Effector CD8-positive, alpha-beta T cell (primary cell): ENCODE measurements at places on chromosomes 11 and 22.

GRCh38 chr11:85114786-85115185 lies 512.4 kb downstream of the DLG2 start:
- no peak for DNase-seq

- no peak for DNase-seq
These were observed 175.7 kb upstream of the API5 start for GRCh38 chr11:43135966-43136534.

DNA sequence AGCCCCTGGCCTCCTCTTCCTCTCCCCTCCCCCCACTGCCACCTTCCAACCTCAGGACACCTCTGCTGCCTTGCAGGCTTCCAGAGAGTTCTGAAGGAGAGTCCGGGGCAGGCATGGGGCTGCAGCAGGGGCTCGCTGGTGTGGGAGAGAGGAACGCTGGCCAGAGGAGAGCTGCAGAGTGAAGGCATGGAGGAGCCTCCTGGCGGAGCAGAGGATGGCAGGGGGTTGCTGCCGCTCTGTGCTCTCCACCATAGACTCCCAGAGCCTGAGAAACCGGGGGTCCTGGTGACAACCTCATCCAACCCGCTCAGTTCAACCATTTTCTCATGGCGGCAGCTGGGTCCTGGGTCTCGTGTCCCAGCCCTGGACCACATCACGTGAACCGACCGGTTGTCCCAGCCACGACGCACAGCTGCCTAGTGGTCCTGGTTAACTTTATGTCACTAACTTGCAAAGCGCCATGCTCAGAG lies 17.5 kb downstream of the MRGPRG start:
- no peak for DNase-seq

- DNase-seq: no peak
These were observed 39.9 kb downstream of the SGSM3 start for GRCh38 chr22:40410272-40410671.

DNA sequence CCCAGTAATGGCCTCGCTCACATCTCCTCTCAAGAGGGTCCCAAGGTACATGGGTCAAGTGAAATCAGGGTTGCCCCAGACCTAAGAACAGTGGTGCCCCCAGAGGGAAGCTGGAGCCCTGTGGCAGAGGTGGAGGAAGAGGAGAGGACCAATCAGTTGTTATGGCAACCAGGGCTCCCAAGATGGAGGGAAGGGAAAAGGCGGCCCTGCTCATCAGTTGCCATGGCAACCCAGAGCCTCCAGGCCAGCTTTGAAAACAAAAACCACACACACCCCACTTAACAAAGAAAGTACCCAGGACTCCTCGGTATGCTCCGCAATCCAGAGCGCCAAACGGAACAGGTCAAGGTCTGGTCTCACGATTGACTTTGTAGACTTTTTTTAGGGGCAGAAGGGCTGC lies 53.5 kb upstream of the SLC35C1 start:
- DNase-seq: no peak

- no peak for DNase-seq
These were observed 206.3 kb downstream of the DDX10 start for GRCh38 chr11:108871152-108871551.

DNA sequence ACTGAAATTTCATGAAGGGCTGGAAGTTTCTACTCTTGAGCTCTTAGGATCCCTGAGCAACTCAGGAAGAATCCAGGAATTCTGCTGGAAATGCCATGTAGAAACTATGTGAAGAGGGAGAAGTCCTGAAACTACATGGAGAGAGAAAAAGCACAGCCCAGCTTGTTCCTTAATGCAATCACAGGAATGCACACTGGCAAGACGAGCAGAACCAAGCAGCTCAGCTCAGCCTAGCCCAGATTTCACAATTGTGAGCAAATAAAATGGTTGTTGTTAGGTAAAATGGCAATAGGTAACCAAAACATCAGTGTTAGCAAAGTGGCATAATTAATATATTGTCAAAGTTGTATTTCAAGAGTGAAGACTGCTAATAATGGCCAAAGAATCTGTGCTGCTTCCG lies 28.1 kb downstream of the ZNF214 start:
- DNase-seq: no peak

DNA sequence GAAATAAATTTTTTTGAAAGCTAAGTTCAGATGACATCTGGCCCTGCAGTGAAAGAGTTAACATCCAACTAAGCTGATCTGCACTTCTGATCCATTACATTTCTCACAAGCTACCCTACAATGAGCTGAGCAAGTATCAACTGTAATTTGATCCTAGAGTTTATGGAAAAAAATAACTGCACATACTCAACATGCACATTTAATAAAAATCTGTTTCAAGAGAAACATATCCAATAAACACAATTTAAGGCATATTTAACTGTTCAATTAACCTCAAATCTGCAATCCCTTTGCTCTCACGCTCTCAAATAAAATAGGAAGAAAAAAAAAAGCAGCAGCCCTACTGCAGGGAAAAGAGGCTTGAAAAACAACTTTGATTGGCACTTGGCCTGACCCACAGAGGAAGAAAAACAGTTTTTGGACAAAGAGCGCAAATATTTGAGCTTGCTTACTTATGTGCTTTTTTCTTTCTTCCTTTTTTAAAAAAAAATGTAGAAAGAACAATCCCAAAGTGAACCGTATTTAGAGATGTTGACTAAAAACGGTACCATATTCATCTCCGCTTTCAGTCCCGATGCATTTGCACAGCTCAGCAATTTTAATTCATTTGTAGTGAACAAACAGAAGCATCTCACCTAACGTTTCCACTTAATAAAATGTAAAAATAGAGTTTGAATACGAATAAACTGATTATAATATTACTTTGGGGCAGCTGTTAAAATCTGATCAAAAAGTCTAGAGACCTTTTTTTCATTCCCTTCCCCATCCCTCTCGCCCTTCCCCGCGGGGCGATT lies 1.6 kb downstream of the SESN3 start:
- no peak for DNase-seq

DNA sequence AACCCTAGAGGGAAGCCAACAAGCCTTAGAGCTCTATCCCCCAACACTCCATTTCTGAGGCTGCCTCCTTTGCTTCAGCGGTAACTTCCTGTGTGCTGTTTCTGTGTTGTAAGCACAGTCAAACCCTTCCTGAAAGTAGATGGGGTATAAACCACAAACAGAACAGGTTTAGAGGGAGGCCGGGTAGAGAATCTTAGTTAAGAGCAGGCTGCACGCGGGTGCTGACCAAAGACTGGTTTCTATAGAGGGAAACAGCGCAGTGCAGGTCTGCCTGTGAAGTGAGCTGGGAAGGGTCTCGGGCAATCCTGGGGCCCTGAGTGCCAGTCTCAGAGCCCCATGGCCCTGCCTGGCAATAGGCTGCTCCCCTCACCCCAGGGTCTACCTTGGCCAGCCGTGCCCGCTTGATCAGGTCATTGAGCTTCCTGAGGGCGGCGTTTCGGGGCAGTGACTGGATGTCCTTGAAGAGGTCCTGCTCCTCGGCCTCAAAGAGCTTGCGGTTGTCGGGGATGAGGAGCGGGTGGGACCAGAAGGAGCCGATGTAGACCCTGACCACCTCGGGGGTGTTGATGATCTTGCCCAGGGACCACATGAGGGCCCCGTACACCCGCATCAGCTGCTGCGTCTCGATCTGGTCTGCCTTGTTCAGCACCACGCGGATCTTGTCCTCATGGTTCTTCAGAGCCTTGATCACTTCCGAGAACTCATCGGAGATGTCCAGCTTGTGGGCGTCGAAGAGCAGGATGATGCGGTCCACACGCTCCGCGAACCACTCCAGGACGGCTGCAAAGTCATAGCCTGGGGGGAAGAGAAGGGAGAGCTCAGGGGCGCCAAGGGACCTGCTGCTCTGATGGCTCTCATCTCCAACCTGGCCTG lies 15.3 kb upstream of the CDC42BPG start:
- DNase-seq: no peak

DNA sequence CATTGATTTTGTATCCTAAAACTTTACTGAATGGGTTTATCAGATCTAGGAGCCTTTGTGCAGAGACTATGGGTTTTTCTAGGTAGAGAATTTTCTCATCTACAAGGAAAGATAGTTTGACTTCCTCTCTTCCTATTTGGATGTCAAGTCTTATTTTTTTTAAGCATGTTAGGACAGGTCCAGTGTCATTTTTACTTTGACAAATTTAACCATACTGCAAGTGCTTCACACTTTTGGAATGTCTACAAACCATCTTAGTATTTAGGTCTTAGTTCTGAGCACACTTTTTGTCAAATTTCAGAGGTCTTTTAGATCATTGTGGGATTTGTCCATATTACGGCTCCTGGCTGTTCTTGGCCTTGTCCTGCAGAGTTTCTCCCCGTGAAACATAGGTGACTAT lies 715.2 kb upstream of the RAG2 start:
- no peak for DNase-seq

DNA sequence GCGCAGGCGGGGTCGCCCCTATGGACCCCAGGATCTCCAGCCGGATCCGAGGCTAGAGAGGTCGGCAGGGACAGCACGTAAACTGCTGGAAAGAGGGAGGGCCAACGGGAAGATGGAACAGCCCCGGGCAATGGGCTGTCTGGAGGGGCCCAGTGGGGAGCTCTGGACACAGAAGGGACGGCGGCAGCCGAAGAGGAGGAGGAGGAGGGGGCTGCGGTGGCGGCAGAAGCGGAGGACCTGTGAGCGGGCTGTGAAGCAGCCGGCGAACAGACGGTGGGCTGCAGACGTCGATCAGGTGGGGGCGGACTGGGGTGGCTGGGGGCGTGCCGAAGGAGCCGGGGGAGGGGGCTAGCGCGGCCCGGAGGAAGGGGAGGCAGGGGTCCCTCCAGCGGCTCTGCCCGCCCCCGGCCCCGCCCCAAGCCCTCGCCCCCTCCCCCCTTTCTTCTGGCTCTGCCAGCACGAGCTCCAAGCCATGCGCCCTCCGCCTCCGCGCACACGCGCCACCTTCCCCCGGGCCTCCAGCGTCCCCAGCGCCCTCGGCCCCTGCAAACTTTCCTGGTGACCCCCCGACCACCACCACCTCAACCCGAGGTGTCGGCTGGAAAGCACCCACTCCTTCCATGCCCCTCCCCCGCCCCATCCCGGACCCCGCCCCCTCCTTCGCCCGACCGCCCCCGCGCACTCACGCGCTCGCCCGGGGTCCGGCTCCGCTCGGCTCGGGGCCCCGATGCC lies 432 bp downstream of the TNKS1BP1 start:
- no peak for DNase-seq

GRCh38 chr11:45671246-45672171 lies 6.1 kb upstream of the CHST1 start:
- no peak for DNase-seq

DNA sequence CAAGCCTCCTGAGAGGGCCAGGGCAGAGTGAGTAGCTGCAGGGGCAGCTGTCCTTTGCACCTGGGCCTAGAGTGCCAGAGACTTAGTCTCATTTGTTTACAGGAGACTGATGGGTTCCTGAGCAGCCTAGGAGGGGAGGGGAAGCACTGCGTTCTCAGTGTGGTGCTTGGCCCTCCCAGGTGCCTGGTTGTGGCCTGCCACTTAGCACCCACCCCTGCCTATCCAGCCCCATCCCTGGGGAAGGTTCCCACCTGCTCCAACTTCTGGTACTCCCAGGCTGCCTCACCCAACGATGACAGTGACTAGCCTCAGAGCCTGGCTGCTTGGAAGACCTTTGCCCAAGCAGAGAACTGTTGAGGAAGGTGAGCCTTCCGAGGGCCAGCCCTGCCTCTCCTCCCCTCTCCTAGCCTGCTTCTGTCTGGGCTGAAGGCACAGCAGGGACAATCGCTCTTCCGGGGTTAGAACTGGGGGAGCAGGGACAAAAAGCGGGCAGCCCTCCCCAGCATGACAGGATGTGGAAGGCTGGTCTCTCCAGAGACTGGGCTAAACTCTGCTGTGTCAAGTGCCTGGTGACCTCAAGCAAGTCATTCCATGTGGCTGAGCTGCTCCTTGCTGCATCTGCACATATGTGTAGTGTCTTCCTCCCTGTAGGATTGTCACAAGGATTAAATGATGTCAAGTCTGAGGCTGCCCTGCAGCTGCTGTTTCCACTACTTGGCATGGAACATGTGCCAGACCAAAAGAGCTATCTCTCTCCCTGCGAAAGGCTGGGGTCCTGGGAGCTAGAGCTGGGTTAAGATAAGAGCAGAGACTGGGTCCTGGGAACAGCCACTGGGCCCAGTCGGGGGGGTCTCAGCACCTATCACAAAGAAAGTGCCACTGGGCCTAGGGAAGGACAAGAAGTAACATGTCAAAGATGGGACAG lies 9.9 kb downstream of the KCNQ1OT1 start:
- DNase-seq: no peak

DNA sequence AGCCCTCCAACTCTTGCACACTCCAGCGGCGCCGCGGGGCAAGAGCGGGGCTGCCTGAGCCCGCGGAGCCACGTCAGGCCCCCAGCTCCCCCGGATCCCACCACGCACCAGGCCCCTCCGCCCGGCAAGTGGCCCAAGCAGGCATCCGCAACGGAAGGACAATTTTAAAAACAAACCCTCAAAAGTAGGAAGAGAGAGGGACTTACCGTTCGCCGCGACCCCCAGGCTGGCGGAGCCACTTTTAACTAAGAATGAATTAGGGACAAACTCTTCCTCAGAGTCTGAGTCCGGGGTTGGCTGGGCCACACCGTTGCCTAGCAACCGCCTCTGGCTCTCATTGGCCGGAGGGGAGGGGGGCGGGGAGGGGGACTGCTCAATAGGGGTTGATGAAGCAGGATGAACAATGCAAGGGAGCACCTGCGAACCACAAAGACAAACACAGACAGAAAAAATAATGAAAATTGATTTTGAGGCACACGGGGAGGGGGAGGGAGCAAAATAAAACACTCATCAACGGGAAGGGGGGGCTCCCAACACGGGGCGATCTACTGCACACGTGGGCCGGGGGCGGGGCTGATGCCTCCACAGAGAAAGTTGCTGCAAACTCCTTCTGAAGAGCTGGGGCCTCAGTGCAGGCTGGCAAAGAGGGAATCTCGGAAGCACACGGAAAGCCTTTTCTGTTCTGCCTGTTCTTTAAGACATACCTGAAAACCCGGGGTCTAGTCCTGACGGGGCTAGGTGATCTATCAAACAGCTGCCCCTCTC lies 387.5 kb upstream of the NARS2 start:
- no peak for DNase-seq

DNA sequence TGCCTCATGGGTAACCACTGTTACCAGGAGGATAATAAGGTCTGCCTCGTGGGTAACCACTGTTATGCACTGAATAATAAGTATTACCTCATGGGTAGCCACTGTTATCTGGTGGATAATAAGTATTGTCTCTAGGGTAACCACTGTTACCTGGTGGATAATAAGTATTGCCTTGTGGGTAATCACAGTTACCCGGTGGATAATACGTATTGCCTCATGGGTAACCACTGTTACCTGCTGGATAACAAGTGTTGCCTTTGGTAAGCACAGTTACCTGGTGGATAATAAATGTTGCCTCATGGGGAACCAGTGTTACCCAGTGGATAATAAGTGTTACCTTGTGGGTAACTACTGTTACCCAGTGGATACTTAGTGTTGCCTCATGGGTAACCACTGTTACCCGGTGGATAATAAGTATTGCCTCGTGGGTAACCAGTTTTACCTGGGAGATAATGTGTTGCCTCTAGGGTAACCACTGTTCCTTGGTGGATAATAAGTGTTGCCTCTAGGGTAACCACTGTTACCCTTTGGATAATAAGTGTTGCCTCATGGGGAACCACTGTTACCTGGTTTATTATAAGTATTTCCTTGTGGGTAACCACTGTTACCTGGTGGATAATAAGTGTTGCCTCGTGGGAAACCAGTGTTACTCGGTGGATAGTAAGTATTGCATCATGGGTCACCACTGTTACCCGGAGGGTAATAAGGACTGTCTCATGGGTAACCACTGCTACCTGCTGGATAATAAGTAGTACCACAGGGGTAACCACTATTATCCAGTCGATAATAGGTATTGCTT lies 10.6 kb upstream of the NXPE4 start:
- no peak for DNase-seq

- DNase-seq: no peak
These were observed 101.6 kb upstream of the B3GAT1 start for GRCh38 chr11:134513585-134514120.
